ENCODE measurements at places on chromosomes 12 and 14. TPM values are rescaled to one million over a fixed set of nuclear protein-coding genes. Genes with fewer than 3 reads are reported as not detected.

Gene TEX52
- not detected for total RNA-seq

Gene IPO8
- total RNA-seq = 27.6 TPM

Gene RIN3
- total RNA-seq = 0.33 TPM

Gene TCL1B
- total RNA-seq = not detected

Gene CNTN1
- total RNA-seq = 4.1 TPM

Gene RNF212B
- not detected for total RNA-seq

- DNase-seq = no peak
Measured at GRCh38 chr14:20365928-20366327, 22.5 kb downstream of the PARP2 start.

DNA sequence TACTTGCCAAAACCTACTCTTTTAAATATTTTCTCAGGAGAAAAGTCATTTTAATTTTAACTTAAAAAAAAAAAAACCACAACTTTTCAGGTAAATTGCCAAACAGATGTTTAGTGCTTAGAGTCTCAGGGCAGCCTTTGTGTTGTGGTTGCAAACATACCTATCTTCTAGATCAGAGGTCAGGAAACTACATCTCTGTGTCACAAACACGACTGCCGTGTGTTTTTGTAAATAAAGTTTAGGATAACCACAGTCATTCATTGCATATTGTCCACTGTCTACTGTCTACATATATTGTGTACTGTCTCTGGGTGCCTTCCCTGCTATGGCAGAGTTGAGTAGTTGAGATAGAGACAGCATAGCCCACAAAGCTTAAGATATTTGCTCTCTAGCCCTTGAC is 48.9 kb downstream of the DYRK2 start:
- no peak for DNase-seq

DNA sequence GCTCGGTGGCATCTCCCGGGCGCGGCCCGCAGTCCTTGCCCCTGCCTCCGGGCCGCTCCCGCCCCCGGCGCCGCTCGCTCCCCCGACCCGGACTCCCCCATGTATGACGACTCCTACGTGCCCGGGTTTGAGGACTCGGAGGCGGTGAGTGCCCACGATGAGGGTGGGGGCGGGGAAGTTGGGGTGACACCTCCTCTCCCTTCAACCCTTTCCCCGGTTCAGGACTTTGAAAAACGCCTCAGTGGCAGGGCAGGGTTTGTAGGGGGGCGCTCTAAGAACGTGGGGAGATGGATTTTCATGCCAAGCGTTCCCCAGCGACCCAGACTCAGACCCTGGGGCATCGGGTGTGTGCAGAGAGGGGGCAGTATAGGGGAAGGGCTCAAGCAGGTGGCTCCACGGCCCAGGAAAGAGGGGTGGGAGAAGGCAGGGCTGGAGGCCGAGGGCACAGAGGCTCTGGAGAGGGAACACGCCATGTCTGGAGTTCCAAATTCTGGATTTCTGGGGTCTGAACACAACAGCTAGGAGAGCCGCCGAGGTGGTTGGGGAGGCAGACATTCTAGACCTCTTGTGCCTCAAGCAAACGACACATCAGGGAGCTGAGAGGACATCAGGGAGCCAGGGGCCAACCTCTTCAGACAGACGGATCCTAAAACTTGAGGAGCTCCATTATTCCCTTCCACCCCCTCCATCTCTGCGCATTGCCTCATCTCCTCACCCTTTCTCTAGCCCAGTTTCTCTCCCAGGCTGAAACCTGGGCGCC is 715 bp downstream of the CACNB3 start:
- DNase-seq = no peak

- DNase-seq = no peak
Measured at GRCh38 chr14:34682787-34683321, 31.5 kb downstream of the CFL2 start.

DNA sequence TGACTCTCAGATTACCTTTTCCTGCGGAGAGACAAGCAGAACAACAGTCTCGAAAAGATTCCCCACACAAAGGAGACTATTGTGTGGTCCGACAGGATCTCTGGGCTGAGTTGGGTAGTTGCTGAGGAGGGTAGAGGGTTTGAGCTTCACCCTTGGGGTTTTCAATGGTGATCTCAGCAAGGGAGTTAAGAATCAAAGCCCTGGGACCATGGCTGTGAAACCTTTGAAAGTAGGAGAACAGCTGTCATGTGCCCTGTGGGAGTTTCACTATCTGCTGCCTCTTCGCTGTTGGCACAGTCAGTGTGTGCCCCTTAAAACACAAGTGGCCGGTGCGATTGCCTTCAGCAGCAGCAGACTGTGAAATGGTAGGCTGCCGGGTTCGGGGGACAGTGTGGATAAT is 14.2 kb upstream of the PLEK2 start:
- DNase-seq = no peak

DNA sequence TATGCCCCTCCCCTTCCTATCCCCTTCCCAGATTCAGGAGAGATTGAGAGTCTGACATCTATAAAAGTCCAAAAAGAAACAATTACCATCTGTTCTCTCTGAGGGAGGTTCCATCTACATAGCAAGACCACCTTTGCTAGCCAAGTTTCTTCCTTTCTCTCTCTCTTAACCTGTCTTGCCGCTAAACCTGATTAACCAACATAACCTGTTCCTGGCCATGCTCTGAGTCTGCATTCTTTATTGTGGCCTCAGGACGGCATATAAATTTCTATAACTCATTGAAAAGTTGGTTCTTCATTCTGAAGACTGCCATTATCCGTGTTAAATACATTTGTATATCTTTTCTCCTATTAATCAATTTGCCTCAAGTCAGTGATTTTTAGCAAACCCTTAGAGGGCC is 594.0 kb downstream of the KCNH5 start:
- DNase-seq = no peak

DNA sequence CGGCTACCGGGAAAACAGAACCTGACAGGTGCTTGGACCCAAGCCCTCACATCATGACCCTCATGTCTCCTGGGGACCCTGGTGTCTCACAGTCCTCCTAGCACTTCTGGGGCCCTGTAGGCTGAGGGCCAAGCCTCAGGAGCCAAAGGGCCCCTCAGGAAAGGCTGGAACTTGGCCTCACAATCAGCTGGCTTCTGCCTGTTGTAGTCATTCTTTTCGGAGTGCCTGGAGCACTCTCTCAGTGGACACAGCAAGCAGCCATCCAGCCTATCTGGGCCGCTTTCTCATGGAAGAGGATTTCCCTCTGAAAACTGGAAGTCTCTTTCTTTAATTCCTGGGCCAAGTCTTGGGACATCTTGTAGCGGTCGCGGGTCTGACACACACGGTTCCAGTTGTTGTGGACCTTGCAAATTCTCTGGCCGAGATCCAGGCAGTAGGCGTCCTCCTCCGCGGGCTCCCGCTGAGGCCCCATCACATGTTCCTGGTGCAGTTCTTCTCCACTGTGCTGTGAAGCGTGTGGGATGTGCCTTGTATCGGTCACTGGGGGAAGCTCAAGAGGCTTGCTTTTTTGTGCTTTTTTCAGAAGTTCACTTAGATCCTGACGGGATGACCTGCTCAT is 169.3 kb downstream of the EMP1 start:
- DNase-seq = no peak

DNA sequence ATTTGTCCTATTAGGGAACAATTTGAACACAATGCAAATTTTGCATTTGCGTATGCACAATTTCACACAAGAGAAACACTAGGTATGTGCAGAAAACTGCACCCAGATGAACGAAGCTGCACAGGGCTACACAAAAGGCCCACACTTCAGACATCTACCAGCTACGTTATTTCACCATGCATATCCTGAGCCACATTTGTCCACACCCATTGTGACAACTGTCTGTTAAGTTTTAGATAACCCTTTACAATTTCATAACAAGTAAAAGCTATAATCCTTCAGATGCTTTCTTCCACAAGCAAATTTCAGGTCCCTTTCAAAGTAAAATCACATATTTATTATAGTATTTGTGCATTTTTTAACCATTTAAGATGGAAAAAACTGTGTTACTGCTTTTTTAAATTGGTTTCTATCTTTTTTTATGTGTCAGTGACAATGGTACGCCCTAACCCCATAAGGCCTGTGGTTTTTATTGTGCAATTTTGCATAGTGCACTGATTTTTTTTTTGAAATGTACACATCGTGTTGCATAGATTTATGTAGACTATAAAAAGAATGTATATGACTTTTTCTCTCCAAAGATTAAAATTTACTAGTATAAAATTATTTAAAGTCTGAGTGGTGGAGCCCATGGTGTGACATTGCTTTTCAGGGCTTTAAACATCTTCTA is 87.8 kb upstream of the BTG1 start:
- DNase-seq = no peak

- no peak for DNase-seq
Measured at GRCh38 chr12:57469296-57470164, 9.9 kb downstream of the GLI1 start.

- DNase-seq = no peak
Measured at GRCh38 chr14:70014406-70015095, 135.3 kb downstream of the SMOC1 start.

GRCh38 chr14:52307905-52308304 is 6.2 kb upstream of the PTGER2 start:
- no peak for DNase-seq

DNA sequence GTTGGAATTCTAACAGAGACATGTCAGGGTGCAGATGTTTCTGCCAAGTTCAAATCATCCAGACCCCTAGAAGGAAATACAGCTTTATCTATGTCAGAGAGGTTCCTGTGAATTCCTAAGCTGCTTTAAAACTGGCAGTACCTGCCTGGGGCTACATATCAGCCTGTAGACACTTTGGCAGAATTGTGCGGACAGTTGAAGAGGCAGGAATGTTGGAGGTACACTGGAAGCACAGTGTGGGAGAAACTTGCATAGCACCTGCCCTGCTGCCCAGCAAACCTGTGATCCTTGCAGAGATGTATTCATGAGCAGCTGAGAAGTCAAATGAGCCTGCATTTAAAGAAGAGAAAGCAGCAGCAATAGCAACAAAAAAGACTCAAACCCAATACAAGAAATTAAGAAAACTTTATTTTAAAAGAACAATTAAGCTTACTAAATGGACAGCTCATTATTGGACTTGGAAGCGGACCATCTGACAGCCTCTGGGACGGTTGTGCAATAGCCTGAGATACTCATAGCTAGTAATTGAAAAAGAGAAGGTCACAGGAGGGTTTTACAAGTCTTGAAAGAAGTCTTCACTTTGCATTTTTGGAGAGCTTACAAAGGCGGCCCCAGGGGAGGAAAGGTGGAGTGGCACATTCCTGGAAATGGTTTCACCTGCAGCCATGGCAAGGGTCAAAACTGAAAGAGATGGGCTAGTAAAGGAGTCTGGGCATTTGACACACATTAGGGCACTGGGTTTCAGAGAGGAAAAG is 280.9 kb upstream of the FLRT2 start:
- no peak for DNase-seq

GRCh38 chr14:68780358-68781160 is 12.3 kb downstream of the ZFP36L1 start:
- peak; percentile 62 for DNase-seq

DNA sequence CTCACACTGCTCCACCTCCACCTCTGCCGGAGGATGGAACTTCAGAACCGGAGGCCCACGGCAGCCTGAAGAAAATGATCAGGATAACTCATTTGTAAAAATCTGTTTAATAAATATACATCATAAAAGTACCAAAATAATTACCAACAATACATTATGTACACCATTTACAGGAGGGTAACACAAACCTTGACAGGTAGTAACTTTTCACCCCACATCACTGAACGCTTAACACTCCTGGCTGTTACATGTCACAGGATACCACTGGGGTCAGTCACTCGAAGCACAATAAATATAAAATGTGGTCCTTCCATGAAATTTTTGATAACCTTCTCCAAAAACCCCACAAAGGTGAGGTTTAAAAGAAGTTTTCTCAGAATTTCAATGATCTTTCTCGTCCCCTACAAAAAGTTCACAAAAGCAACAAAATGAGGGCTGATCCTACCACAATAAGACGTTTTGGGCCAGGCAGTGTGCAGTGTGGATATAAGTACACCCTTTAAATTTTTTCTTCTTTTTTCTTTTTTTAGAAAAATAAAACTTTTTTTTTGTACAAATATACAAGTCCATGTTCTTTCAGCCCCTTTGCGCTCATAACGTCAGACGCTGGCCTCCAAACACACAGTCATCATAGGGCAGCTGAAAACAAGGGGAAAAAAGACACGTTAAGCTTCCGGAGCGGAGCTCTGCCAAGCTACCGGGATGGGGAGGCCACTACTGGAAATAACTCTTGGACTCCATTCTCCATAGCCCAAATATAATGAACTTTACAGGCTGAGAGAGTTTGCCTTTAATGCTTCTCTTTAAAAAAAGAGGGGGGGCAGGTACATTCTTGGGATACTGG is 2.9 kb downstream of the NFKBIA start:
- no peak for DNase-seq

GRCh38 chr14:101132051-101132571 is 228.6 kb upstream of the RTL1 start:
- no peak for DNase-seq

GRCh38 chr14:45261209-45261608 is 8.2 kb upstream of the MIS18BP1 start:
- no peak for DNase-seq

GRCh38 chr12:20523658-20524057 is 155.3 kb downstream of the PDE3A start:
- DNase-seq = no peak

Measured in A172 (cell line).